Right ventricle myocardium superior (tissue), 1 donor: ENCODE measurements at places on chromosomes 5 and 9.

DNA sequence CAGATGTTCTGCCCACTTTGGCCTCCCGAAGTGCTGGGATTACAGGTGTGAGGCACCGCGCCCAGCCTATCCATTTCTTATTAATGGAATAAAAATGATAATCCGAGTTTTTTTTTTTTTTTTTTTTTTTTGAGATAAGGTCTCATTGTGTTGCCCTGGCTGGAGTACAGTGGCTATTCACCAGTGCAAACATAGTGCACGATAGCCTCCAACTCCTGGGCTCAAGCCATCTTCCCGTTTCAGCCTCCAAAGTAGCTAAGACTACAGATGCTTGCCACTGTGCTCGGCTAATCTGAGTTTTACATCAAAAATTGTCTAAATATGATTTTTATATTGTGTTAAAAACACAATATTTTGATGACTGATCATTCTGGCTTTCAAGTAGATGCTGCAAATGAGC lies 6.6 kb downstream of the GPR107 start:
- DNase-seq, result no peak

GRCh38 chr5:159890141-159890540 lies 26.1 kb upstream of the ADRA1B start:
- no peak for DNase-seq

DNA sequence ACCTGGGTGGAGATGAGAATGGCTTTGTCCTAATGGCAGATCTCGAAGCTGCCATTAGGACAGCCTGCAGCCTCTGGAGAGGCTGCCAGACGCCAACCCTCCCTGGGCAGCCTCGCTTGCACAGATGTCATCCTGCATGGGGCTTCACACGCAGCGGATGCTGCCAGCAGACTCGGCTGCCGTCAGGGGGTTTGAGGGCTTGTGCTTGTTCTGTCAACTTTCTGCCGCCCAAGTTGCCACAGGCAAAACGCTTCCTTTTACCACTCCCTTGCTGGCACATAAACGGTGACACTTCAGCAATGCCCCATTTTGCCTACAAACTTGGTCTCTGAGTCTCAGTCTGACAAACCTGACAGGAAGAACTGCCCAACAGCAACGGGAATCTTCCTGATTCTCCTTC lies 24.7 kb downstream of the DAP start:
- DNase-seq, result no peak

- DNase-seq, result no peak
Observed at GRCh38 chr5:167864801-167865200, 426.6 kb upstream of the WWC1 start.

DNA sequence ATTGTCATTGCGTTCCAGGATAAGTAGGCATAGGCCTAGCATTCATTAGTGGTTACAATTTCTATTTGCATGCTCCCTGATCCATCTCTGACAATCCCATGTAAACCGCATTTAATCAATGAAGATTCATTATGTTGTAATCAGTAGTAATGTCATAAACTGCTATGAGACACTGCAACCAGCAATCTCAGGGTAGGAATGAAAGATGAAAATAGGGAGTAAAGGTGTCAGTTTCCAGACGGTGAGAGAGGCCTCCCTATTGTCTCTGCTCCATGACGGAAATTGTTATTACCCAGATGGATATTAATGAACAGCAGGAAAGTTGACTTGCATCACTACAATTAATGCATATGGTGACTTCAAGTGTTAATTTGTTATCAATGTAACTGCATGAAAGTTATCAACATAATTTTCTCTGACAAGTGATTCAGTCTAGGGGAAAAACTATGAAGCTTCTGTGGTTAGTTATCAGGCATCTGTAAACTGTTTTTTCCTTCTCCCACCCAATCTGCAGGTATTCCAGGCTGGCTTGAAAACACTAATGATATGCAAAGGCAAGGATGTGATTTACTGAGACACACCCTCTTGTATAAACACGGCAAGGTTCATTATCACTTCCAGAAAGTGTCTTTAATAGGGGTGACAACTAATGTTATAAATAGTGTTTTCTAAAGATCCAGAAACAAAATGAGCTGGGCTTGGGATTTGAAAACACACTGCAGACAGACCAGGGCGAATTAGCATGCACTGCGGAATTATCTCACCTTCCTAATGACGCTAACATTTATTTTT lies 73.5 kb downstream of the ZNF622 start:
- DNase-seq, result no peak

- no peak for DNase-seq
Observed at GRCh38 chr5:3155046-3155445, 403.6 kb upstream of the IRX2 start.

- no peak for DNase-seq
Observed at GRCh38 chr5:69138766-69139165, 28.2 kb upstream of the CCNB1 start.

- no peak for DNase-seq
Observed at GRCh38 chr9:75051285-75051684, 23.2 kb upstream of the CARNMT1 start.
